CD4-positive, alpha-beta T cell treated with Interleukin-6 at 100 ng/mL for 8 hours (primary cell): ENCODE measurements at places on chromosomes 6 and 20.
A peak's percentile ranks its signal among the peaks of the same experiment; 100 is the strongest.

DNA sequence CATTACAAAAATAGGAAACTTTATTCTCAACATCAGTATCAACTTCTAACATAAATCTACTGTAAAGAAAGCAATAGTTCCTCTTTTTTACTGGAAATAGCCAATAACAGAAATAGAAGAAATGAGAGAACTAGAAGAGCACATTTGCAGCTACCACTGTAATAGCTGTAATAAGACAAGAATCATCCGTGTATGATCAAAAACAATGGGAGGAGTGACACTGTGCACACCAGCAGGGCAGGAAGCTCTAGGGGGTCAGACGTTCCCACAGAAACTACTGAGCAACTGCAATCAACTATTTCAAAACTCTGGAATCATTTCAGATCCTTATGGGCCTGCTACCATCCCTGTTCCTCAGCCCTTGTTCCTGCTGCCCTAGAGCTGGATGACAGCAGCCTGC is 43.7 kb downstream of the NINL start:
- DNase-seq: no peak

GRCh38 chr6:68040312-68040778 is 594.7 kb upstream of the ADGRB3 start:
- no peak for DNase-seq

DNA sequence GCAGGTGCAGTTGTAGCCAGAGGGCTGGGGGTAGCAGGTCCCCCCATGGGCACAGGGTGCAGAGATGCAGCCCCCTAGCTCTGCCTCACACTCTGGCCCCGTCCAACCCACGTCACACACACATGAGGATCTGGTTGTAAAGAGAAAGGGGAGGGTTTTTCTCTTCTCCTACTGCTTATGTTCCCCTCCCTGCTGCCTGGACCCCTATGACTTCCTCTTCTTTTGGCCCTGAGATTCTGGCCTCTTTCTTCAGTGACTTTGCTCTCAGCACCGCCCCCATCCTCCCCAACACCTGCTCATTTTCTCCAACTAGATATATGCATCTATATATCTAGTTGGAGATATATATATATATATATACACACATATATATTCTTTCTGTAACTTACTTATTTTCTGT is 9.7 kb downstream of the NOTCH4 start:
- no peak for DNase-seq

DNA sequence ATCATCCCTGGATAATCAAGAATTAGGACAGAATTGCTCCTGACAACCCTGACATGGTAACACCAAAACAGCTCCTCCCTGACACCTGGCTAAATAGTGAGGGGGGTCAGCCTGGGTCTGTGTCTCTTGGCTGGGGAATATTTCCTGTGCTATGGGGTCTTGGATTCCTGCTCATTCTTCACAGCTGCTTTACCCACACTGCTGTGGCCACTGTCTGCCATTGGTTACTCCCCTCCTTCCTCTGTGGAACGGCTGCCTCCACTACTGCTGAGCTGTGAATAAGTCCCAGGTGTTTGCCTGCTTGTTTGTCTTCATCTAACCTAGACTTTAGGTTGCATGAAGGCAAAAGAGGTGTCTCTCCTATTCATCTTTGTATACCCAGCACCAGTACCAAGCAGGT is 33.9 kb upstream of the TXLNB start:
- no peak for DNase-seq

- no peak for DNase-seq
Observed at GRCh38 chr20:6916938-6917337, 149.5 kb downstream of the BMP2 start.

DNA sequence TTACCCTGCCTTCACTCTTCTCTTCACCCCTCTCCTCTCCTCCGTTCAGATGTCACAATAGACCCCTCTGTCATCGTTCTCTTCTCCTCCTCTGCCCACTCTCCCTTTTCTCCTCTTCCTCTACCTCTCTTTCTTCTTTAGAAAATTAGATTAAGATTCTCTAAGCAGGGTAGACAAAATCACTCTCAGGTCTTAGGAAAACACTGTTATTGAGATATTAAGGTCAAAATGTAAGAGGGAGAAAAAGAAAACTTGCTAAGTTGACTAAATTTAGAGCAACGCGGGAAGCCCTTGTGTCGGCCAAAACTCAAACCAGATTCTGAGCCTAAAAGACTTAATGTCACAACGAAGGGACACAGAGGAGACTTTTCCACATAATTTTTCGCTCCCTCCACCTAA is 22.1 kb upstream of the ZNF184 start:
- no peak for DNase-seq

DNA sequence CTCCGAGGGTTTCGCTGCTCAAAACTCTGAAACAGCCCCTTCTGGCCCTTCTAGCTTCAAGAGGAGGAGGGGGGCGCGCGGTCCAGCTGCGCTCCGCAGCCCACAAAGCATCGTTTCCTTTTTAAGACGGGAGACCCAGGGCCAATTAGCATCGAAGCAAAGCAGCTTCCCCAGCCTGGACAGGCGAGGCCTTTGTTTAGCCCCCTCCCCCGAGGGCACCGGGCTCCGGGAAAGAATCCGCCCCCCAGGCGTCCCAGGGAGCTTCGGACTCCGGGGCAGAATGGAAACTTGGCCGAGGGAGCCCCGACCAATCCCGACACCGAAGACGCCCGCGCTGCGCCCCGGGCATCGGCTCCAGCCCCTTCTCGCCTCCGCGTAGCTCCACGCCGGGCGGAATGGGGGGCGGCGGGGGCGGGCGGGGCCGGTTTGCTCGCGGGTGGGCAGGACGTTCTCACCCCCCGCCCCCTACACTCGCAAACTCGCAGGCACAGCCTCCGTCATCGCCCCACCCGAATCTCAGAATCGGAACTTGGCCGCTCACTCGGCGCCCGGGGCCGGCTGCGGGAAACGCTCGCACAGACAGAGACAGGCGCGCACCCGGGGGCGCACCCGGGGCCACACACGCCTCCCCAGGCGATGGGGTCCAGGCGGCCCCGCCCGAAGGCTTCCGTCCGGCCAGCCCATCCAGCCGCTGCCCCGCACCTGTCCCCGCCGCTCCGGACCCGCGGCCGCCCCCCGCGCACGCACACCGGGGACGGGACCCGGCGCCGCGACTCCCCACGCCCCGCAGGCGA is 628 bp downstream of the NKAIN4 start:
- no peak for DNase-seq

DNA sequence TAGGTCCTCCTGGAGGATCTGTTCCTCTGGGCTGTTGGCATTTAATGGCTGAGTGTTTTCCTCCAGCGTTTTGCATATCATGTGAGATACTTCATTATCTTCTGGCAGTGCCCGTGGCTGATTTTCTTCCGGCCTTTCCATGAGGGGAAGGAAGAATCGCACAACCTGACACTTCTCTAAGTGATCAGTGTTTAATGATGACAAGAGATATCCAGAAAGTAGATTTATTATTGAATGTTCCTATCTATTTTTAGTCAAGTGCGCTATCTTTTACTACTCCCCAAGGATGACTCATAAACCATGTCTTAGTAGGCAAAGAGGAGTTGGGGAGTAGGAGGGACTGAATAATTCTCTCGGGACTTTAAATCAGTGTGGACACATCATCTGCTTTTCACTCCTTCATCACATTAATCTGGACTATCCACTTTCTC is 149.7 kb downstream of the PLCB4 start:
- DNase-seq: no peak

- DNase-seq: no peak
Observed at GRCh38 chr20:22561965-22562577, 22.3 kb downstream of the FOXA2 start.

DNA sequence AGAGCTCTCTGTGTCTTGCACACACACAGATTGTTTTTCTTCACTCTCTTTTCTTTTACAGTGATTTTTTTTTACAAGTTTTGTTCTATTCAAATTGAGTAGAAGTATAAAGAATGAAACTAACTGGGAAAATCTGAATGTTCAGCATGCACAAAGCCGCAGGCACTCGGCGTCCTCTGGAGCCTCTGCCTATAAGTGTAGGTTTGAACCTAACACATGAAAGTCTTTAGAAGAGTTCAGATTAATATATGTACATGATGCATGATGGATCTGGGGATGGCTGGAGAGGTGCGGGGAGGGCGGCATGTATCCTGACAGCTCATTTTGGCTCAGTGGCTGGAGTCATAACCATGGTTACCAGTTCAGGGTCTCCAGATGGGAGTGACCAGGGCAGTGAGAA is 301.1 kb upstream of the CDH4 start:
- DNase-seq: no peak

DNA sequence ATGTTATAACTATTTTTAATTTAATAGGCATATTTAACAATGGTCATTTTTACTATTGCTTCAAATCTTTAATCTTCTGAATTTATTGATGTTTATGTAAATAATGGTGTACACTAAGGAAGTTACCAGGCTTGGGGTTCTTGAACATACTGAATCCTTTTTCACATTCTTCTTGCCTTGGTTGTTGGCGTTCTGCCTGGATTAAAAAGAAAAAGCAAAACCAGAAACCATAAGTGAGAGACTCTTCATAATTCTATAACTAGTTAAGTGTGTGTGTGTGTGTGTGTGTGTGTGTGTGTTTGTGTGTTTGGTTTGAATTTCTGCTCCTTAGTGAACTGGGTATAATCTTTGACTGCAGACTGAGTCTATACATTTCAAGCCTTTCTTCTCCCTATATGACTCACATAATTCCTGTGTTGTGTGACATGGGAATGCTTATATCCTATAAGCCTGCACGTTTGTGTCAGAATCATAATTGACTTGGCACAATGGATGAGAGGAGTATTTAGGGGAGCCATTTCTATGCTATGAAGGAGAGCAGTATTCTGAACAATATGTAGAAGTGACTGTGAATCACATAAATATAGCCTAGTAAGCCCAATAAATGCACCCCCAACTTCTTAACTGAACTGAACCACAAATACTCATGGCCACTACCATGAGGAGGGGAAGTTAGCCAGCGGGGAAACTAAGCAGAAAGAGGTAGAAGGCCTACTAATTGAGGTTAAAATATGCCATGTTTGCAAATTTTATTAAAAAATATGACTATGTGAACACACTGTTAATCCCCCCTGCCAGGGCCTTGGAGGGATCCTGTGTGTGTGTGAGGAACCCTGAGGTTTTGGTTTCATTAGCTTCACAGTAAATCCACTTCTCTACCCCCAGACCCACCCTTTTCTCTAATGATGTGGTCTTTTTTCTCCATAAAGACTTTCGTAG is 425.5 kb downstream of the BCKDHB start:
- no peak for DNase-seq

DNA sequence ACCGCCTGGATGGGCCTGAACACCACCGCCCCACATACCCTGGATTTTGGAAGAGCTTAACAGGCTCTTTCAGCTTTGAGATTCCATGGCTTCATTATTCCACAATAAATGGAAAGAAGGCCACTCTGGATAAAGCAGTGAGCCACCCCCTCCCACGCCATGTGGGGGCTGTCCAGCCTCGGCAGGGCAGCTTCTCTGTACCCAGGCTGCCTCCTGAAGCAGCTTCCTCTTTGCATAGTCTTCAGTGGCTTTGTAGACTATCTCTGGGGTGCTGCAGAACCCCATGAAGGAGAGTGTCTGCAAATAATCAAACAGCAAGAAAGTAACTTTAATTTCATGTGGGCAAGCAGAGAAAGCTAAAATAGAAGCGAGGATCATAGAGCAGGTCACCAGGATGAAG is 96.6 kb upstream of the NXT1 start:
- no peak for DNase-seq

GRCh38 chr6:166104107-166104506 is 63.5 kb downstream of the TBXT start:
- no peak for DNase-seq

- no peak for DNase-seq
Observed at GRCh38 chr6:156825475-156825874, 48.3 kb downstream of the ARID1B start.

DNA sequence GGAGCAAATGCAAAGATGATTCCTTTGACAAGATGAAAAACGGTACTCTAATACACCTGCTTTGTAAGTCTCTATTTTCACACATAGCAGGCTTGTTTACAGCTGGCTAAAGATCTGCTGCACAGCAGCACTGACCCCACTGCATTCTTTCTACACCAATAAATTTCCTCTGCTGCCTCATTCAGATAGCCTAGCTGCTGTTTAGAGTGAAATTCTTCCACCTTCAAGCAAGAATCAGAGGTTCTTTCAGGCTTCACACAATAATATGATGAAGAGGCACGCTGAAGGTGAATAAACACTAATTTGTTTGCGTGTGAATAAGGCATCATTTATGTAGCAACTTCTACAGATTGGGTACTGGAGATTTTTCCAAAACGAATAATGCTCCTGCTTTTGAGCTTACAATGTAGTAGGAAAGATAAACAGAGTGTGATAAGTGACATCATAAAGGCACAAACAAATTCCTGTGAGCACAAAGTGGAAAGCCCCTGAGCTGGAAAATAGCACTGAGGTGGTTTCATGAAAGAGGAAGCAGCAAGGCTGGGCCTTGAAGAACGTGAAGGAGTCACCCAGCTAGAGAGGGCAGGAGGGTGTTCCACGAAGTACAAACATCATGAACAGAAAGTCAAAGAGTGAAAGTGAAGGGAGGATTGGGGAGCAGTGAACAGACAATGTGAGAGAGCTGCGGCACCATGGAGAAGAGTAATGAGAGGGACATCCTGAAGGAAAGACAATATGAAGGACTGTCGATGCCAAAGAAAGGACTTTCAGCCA is 543.4 kb downstream of the CD83 start:
- peak; percentile 46 for DNase-seq

DNA sequence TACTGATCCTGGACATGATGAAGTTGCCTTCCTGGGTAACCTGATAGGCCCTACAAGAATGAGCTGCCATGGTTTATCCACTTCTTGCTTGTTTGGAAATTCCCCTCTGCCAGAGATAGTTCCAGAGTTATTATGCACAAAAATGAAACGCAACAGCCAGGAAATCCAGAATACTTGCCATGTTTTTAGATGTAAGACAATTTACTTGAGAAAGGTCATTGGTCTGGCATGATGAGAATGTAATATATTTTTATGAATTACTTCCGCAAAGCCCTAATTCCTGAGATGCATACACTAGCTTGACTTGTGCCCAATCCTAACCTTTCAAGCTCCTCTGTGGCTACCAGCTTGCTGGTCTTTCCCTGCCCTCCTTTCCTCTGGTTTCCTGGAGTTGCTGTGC is 27.9 kb upstream of the NT5E start:
- DNase-seq: no peak

DNA sequence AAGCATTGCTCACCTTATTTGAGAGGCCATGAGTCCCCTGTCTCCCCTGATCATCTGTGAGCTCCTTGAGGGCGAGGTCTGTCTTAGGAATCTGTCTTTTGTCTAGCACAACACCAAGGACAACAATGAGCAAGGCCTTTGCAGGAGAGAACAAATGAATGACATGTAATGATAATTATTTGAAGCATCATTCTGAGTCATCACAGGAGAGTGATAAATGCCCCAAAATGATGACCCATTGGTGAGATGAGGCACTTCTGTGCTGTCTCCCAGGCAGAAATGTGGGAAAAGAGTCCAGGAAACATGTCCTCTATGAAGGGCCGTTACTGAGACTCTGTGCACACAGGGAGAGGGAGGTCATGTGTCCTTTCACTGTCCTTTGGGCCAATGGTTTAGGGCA is 105.2 kb upstream of the LRFN2 start:
- DNase-seq: no peak
